LHCN-M2 (cell line): ENCODE measurements at places on chromosomes 1 and 21. TPM values are rescaled to one million over a fixed set of nuclear protein-coding genes. Genes with fewer than 3 reads are reported as not detected.

Gene FAM163A
- not detected in 2 replicates for total RNA-seq

Gene CAPN9
- not detected in 2 replicates for total RNA-seq

Gene OR2M3
- not detected in 2 replicates for total RNA-seq

Gene BARHL2
- total RNA-seq: not detected in 2 replicates

DNA sequence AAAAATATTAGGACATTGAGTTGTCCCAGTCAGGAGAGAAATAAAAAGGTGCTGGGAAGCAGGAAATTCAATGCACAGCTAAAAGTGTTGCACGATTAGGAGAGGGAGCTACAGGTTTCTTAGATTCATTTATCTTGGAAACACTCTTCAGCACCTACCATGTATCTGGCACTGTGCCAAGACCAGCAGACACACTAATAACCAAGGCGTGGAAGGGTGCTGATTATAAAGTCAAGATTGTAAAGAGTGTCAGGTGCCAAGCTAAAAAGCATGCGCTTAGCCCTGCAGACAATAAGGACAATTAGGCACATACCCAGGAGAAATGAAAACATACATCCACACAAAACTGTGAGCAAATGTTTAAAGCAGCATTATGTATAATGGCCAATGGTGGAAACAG is 129.9 kb downstream of the DSCAM start:
- no peak for DNase-seq

DNA sequence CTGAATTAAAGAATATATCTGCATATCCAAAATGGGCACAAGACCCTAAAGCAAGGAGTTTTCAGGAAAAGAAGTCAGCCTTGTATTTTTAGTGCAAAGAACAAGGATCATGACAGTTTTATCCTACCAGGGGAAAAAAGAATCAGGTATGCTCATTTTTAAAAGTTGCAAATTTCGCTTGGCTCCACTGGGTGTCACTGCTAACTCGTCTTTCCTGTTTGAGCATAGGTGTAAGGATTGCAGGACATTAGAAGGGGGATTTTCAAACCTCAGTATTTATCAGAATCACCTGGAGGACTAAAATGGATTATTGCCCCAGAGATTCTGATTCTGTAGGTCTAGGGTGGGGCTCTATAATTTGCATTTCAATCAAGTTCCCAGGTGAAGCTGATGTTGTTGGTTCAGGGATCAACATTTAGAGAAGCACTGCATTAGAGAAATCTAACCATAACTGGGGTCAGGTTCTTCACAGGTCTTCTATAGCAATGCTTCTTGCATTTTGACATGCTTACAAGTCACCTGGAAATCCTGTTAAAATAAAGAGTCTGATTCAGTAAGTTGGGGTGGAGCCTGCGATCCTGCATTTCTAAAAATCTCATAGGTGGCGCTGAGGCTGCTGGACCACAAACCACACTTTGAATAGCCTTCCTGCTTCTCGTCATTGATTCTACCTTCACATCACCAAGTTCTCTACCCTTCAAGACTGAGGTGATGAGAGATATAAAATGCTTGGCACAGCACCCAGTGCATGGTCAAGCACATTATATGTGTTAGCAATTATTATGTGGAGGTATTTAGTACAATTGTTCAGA is 39.6 kb downstream of the NUF2 start:
- DNase-seq: peak; percentile 6

GRCh38 chr1:171126504-171126903 is 35.8 kb downstream of the FMO3 start:
- DNase-seq: no peak

DNA sequence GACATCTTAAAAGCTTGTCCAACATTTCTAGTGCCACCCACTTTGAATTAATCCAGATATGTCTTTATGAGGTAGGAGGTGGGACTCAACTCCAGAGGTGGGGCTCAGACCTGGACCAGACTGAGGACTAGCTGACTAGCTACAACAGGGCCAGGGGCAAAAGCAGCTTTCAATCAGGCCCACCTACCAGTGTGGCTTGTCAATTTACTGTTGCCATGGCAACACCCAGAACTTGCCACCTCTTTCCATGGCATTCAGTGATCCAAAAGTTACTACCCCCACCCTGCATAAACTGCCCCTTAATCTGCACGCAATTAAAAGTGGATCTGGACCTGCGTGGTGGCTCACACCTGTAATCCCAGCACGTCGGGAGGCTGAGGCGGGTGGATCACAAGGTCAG is 113.2 kb upstream of the KAZN start:
- DNase-seq: no peak

DNA sequence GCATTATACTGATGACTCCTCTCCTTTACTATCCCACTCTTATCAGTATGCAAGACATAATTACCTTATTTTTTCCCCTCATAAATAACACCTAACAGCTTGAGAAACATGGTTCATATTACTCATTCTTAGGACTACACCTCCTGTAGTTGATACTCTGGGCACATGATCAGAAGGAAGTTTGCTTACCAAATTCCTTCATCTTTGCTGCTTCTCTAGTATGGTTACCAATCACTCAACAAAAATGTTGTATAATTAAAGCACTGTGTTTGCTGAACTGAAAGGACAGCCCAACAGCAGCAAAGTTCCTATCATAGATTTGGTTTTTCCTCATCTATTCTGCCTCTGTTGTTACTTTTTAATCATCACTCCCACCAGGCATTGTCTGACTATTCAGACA is 586.3 kb downstream of the LRRIQ3 start:
- no peak for DNase-seq

DNA sequence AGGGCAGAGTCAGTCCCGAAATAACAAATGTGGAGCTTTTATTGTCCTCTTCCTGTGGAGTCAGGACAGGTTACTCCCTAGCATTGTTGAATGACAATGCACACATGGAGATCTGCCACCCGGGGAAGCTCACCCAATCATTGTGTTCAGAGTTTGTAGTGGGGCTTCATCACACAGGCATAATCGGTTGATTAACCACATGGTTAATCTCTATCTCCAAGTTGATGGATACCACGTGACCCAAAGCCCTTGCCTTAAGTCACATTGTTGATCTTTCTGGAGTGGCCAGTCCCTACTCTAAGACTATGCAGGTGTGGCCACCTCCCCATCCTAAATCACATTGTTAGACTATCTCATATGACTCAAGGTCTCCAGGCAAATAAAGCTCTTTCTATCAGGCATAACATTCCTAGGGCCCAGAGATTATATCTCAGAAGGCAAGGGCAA is 2.6 kb upstream of the C1orf141 start:
- DNase-seq: no peak

GRCh38 chr1:167928457-167928852 is 8.0 kb upstream of the DCAF6 start:
- no peak for DNase-seq

DNA sequence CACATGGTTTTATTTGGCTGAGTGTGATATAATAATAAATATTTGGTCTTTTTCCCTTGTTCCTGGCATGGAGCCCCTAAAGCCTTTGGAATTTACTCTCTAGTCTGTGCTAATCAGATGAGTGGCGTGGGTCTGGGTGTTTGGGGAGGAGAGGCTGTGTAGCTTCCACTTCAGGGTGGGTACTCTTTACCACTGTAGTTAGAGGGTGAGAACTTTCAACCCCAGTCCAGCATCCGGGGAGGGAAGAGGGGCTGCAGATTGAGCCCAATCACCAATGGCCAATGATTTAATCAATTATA is 20.0 kb downstream of the USP25 start:
- DNase-seq: no peak

DNA sequence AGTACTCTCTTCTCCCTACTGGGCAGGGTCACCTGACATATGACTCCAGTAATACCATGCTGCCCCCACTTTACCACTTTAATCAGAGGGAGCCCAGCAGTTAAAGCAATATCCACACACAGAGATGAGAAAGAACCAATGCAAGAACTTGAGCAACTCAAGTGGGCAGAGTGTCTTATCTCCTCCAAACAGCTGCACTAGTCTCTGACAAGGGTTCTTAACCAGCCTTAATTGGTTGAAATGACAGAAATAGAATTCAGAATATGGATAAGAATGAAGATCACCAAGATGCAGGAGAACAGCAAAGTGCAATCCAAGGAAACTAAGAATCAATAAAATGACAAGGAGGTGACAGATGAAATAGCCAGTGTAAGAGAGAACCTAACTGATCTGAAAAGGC is 91.0 kb downstream of the KCNT2 start:
- no peak for DNase-seq

DNA sequence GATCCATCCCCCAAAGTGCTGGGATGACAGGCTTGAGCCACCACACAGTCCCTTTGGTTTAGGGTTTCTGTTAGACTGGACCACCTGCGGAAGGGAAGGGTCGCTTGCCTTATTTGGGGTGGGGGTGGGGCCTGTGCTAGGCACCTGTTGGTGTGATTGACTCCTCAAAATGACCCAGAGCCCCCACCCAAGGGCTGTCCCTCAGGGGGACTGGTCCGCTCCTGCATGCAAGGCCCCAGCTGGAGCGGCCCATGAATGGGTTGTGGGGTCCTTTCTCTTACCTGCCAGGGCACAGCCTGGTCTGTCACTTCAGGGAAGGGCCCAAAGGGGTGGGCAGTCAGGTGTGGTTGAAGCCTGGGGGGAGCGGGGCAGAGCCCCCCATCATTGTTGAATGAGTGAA is 1.8 kb upstream of the CSTB start:
- DNase-seq: no peak

GRCh38 chr1:94934551-94934950 is 7.6 kb upstream of the CNN3 start:
- no peak for DNase-seq

GRCh38 chr1:113768916-113769600 is 9.8 kb upstream of the PHTF1 start:
- DNase-seq: no peak

GRCh38 chr1:5349526-5349925 is 642.7 kb downstream of the NPHP4 start:
- DNase-seq: no peak

DNA sequence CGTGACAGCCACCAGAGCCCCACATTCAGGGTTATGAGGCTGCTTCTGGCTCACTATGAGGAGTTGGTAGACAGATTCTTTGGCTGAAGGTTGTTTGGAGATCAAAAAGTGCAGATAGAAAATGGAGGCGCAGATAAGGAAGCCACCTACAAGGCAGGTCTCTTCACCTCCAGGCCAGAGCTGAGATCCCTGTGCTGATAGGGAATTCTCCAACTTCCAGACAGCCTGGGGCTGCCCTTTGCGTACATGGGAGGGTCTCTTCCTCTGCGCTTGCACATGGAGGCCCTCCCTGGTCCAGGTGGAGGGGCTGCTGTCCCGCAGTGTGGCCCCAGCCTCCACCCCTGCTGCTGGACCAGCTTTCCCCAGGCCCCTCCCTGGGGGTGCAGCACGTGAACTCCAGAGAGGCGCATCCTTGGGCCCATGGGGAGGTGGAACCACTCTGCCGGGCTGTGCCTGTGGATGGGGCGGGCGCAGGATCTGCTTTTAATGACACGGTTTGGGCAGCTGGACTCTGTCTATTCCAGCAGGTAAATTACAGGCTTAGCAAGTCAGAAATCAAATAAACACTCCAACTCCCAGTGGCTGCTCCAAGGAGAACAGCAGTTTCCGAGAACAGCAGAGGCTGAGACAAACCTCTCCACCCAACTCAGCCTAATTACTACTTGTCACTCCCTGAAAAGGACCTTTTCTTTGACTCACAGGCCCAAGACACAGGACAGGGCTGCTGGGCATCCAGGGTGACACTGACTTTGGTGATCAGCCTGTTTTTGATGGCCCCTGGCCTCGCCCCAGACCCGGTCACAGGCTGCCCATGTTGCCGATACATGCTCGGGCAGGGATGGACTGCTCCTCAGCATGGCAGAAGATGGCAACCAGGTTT is 12.4 kb downstream of the OXCT2 start:
- DNase-seq: no peak
